Fibroblast of mammary gland (primary cell): ENCODE measurements at places on chromosomes 1 and 21.

DNA sequence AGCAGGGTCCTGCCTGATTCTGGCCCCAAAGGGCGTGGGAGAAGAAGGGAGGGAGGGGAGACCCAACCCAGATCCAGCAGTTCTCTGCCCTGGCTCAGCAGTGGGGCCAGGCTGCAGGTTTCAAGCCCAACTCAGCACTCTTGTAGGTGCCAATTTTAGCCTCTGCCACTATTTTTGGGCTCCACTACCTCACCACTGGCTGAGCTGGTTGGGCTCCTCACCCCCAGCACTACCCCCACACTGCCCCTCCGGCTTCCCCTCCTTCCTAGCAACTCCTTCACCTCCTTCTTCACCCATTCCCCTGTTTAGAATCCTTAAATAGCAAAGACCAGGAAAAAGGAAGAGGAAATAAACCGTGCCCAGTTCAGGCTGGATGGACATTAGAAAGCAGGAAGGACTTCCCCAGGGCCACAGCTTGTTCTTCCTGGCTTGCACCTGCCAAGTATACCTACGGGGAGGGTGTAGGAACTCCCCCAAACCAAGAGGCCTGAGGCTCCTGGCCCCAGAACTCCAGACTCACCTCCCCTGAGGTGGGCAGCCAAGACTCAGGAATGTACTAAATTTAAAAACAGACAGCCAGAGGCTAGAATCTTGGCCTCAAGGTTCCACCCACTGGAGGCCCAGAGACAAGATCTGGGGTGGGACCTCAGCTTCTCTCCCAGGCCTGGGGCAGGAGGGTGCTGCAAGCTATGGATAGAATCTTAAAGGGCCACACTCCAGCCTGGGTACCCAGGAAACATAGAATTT lies 1.4 kb upstream of the ARHGEF2 start:
- DNase-seq: no peak

DNA sequence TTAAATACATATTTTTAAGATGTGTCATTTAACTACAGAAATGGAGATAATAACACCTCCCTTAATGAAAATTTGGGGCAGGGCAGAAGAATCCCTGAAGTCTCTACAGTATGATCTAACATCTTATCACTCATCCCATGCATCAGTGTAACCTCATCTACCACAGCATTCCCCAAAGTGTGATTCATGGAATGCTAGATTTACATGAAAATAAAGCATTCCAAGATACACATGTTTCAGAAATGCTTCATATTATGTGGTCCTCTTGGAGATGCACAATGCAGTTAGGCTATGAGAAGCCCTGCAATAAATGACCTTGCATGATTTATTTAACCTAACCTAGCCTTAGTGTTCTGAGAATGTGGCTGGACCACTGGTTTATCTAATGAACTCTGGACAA lies 166.9 kb upstream of the SYT6 start:
- DNase-seq: peak; percentile 90

GRCh38 chr21:15706696-15707095 lies 23.1 kb upstream of the USP25 start:
- DNase-seq: peak; percentile 99

GRCh38 chr1:62045574-62045973 lies 149.1 kb upstream of the L1TD1 start:
- peak; percentile 20 for DNase-seq

DNA sequence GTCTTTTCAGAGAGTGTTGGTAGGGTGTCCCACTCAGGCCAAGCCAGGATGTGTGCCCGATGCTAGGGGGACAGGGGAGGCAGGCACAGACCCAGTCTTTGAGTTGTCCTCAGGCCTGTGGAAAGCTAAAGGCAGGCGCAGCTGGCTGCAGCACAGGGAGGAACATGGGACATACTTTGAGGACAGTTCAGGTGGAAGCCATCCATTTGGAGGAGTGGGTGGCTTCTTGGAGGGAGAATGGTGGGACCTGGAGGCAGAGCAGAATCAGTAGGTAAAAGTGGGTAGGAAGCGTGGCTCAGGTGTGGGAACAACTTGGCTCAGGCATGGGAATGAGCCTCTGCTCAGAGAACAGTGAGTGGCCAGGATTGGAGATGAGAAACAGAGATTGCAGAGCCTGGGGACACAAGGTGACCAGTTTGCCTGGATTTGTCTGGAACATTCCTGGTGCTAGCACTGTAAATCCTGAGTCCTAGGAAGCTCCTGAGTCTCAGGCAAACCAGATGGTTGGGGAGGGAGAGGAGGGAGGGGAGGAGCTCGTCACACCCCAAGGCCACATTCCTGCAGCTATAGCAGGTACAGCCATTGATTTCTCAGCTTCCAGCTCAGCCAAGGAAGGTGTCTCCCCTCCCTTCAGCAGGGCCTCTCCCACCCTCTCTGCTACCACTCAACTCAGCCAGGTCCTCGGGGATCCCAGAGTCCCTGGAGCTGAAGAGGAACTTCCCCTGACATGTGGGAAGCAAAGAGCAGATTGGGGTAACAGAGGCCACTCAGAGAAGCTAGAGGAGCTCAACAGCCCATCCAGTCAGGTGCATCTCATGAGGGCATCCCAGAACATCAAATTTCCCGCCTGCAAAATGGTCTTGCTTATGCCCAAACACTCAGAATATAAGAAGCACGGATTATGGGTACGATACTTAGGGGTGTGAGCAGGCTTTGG lies 65.2 kb upstream of the TINAGL1 start:
- no peak for DNase-seq

DNA sequence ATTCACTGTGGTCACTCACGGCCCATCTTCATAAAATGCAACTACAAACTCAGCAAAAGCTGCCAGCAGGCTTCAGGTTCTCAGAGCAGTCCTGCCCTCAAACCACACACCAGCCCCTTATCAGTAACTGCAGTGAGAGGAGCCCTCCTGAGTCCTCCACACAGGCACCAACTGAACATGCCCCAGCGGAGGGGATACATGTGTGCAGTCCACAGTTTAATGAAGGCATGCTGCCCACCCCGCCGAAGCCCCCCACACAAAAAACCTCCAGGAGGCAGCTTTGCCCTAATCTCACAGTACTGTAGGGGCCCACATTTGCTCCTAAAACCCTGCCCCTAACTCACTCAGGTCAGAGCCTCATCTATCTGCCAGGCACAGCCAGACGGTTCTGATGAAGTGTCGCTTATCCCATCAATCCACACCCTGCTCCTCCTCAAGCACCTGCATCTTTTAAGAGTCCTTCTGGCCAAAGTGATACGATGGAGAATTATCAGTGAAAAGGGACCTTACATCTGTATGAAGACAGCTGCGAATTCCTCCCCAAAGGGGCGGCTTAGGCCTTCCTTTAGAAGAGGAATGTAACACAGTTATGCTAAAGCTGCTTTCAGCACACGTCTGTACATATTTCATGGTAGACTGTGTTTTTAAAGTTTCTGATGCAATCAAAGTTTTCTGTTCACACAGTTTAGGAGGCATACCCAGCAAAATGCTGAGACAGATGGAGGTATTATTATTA lies 3.5 kb downstream of the ABCB10 start:
- DNase-seq: no peak

DNA sequence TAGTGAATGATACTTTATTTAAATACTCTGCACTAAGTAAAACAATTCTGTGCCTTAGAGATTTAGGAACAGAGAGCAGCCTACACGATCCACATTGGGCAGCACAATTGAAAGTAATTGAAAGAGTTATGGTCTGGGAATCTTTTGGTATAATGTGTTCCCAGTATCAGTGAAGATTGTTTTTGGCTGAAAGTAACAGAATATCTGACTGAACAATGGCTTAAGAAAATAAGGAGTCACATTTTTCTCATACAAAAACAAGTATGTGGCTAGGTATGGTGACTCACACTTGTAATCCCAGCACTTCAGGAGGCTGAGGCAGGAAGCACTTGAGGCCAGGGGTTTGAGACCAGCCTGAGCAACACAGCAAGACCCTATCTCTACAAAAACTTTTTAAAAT lies 306.2 kb downstream of the NFIA start:
- DNase-seq: peak; percentile 58

GRCh38 chr1:167538657-167539056 lies 14.9 kb downstream of the CREG1 start:
- DNase-seq: no peak

- DNase-seq: no peak
Measured at GRCh38 chr1:222931023-222931422, 116.2 kb downstream of the DISP1 start.

DNA sequence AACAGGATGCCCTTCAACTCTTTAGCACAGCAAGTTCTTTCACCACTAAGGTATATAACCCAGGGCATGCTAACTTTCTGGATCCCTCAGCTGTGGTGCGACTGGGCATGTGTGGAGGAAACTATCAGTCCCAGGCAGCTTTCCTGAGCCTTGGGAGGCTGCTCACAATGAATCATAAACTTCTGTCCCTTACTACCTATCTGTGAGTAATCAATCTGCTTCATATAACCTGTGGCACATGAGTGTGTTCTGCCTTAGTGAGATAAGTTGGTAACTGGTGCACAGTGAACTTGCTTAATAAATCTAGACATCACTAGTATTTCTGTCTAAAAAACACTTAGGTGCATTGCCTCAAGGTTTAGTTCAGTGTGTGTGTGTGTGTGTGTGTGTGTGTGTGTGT lies 158.0 kb downstream of the GPATCH2 start:
- no peak for DNase-seq

DNA sequence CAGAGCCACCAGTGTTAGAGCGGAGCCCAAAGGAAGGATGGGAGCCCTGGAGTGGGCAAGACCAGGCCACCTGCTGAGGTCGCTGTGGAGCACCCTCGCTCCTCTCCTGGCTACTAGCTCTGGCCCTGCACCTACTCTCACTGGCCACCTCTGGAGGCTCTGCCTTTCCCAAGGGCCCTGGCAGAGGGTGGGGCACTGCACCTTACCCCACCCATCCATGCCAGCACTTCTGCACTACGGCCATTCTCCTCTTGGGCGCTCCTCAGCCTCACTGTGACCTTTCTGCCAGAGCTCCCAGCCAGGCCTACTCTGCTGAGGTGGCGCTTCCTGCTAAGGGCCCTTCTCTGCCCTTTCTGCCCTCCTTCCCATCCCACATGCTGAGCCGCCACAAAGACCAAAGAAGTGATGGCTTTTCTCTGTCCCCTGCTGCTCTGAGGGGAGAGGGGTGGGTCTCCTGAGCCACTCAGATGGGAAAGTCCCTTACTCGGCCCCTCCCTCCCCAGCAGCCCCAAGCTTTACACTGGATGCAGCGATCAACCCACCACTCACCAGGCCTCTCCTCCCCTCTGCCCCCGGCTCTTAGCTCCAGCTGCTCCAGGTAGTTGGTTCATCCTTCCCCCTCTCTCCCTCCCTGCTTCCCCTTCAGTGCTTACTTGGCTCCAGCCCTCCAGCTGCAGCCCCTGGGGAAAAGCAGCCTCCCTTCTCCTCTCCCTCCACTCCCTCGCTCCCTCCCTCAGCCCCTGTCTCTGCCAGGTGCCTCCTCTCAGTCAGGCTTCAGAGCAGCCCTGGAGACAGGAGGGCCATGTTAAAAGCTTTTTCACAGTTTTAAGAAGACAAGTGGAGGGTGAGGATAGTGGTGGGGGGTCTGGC lies 14.8 kb upstream of the TMEM222 start:
- no peak for DNase-seq

DNA sequence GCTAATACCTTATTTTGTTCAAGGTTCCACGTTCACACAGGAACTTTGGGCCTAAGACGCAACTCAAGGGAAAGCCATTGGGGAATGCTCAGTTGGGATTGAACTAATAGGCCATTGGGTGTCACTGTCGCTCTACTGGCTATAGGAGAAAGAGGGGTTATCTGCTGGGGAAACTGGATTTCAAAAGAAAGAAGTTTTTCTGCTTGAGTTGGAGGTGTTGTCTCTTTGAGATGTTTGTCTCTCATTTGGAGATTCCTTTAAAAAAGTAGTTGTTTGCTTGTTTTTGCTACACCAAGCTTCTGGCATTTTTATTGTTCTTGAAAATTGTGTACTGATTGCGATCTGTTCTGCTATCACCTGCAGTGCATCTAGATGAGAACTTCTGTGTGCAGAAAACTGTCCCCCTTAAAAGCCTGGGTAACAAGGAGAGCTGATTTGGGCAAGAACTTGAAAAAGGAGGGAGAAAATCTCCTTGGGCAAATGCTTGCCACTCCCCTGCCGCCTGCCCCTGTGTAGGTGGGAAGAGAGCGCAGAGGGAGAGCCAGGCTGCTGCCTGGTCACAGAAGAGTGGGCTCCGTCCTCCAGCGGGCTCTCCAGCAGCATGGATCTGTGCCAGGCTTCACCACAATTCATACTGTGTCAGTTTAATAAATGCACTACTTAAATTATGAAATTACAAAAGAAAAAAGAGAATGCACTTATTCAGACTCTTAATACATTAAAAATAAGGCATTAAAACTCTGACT lies 39.9 kb downstream of the PEX14 start:
- peak; percentile 44 for DNase-seq

GRCh38 chr1:1359308-1359663 lies 931 bp upstream of the MXRA8 start:
- DNase-seq: peak; percentile 87

DNA sequence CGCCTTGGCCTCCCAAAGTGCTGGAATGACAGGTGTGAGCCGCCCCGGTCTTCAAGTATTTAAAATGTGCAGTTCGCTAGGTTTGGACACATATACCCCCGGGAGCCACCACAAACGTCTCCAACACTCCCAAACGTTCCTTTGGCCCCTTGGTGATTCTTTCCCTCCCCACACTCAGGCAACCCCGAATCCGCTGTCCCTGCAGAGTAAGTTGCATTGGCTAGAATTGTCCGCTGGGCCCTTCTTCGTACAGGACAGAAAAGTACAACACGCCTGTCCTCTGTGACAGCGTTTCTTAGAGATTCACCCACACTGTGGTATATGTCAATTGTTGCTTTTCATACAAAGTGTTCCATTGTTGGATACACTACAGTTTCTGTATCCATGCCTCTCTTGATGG lies 3.2 kb upstream of the PERM1 start:
- no peak for DNase-seq

- DNase-seq: no peak
Measured at GRCh38 chr1:59560807-59561450, 253.8 kb upstream of the HOOK1 start.

- peak; percentile 81 for DNase-seq
Measured at GRCh38 chr1:171457412-171457811, 27.9 kb upstream of the PRRC2C start.

DNA sequence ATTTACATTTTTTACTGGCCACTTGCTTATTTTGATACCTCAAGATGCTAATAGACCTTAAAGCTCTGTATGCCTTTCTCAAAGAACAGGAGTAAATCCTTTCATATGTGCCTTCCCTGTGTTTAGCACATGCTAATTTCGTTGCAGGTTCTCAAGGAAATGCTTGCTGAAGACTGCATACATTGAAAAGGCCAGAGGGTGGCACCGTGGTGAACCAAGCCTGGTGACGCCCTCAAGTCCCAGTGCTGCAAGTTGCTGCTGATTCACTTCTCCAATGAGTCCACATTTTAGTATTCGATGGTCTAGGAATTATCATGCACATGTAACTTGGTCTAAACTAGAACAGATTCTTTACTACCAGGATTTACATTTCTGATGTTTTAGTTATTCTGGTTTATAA lies 94.1 kb downstream of the CLDN17 start:
- peak; percentile 52 for DNase-seq

DNA sequence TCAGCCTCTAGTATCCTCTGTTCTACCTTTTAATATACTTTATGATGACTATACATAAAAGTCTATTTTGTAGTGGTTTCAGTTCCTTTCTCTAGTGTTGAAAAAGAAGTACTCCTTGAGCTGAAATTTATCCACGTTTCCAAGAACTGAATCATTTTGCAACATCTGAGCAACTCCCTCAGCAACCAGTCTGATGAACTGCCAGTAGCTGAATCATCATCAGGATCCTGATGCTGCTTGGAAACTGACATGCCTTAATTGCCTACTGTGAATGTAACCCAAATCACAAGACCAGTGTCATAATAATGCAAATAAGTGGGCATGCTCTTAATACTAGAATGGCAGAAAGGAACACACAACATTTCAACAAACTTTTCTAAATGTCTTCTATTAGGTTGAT lies 103.3 kb downstream of the CYYR1 start:
- DNase-seq: peak; percentile 83

- DNase-seq: peak; percentile 50
Measured at GRCh38 chr1:38003261-38004250, 1.8 kb downstream of the FHL3 start.
